ENCODE measurements at places on chromosomes 5 and 9.
A peak's percentile ranks its signal among the peaks of the same experiment; 100 is the strongest.

- DNase-seq = no peak
Measured at GRCh38 chr5:177373806-177374205, 10.4 kb upstream of the SLC34A1 start.

DNA sequence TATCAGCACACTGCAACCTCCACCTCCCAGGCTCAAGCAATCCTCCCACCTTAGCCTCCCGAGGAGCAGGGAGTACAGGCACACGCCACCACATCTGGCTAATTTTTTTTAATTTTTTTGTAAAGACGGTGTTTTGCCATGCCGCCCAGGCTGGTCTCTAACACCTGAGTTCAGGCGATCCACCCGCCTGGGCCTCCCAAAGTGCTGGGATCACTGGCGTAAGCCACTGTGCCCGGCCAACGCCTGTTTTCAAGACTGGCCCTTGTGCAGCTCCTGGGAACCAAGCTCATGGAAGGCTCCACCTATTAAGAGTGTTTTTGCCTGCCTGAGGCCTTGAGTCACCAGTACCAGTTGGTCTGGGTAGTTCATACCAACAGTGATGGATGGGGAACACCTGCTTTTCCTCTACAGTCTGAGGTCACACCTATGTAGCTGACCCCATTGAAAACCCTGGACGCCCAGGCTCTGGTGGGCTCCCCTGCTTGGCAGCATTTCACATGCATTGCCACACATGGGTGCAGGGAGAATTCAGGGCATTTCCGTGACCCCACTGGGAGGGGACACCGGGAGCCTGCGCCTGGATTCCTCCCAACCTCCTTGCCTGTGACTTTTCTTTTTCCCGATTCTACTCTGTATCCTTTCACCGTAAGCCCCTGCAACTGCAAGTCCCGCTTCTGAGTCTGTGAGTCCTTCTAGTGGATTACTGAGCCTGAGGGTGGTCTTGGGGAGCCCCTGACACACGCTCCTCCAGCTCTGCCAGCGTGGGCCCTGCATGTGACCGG, 63.5 kb downstream of the ZNF354C start:
- no peak for DNase-seq

- no peak for DNase-seq
Measured at GRCh38 chr9:6055666-6056065, 40.2 kb upstream of the RANBP6 start.

- DNase-seq = no peak
Measured at GRCh38 chr9:124802426-124802825, 25.5 kb downstream of the OLFML2A start.

DNA sequence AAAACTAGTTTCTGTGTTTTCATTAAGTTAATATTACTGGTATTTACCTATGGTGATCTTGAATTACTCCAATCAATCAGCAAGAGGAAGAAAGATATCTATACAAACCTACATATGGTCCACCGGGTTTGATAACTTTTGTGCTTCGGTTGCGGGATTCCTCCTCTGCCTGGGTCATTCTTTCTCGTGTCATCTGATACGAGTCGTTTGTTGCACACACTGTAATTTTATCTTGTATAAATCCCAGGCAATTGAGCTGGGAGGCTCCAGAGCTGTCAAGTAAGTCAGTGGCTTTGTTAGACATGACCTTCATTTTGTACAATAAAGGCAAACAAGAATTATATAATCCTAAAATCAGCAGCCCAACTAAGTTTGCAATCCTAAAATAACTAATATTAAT, 48.0 kb downstream of the ELL2 start:
- DNase-seq = no peak

- no peak for DNase-seq
Measured at GRCh38 chr5:145210020-145210419, 625.1 kb downstream of the PRELID2 start.

DNA sequence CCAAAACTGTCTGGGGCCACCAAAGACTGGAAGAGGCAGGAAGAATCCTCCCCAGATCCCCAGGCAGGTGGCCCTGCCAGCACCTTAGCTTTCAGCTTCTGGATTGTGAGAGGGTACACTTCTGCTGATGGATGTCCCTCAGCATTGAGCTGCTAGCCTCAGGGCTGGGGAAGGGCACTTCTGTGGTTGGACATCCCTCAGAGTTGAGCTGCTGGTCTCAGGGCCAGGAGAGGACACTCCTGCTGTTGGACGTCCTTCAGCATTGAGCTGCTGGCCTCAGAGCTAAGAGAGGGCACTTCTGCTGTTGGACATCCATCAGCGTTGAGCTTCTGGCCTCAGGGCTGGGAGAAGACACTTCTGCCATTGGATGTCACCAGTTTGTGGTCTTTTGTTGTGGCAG, 83.8 kb upstream of the FCN1 start:
- DNase-seq = no peak

DNA sequence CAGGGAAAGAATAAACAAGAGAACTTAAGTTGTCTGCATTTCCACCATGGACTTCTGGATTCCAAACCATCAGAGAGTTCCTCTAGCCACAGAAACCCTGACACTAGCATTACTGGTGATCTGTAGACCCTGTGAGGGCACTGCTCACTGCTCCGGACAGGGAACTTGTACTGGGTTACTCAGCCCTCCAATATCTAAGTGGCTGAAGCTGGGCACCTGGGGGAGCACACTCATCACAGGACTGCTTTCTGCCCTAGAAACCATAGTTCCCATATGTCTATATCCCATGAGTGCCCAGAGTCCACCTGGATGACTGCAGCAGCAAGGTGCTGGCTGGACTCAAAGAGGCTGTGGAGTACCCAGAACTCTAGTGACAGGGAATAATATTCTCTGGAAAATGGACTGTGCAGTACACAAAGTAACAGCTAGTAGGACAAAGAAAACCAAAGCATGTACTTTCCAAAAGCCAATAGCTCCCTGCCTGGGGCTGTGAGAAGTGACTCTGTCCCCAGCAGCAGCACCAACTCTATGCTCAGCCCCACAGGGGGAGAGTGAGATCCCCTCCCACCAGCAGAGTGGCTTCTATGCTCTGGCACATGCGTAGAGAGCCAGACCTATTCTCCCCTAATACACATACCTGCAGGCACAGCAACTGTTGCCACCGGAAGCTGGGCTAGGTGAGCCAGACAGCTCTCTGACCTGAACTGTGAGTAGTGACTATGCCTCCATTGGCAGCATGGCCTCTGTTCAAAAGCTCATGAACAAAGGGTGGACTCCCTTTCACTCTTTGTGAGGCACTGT, 472.9 kb upstream of the FTMT start:
- DNase-seq = peak; percentile 76

DNA sequence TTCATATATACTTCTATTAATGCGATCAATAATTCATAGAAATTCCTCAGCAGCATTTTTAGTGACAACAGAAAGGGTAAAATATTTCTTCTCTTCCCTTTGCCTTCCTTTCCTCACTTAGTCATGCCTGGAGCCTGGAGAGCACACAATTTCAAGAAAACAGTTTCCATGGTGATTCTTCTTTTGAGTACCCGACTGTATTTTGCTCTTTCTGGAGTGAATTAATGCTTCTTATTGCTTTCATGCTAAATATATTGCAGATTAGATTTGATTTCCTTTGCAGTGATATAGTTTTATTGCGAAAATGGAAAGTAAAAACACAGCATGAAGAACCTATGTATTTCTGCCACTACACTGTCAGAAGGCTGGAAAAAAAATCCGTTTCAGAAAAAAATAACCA, 153.5 kb downstream of the PPP2R2B start:
- DNase-seq = no peak

DNA sequence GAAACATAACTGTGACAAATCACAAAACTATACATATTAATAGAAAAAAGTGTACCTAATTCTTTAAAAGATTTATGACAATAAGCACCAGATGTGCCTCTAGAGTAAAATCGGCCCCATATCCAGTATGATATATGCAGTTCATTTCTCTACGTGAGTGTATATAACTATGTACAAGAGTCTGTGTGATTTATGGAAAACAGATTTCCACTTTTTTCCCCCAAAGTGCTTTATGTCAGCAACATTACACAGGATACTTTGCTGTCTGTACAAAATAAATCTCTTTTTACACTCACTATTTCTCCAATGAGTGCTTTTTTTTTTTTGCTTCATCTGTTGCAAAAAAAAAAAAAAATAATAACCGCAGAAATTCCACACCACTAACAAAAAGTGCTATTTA, 298.8 kb upstream of the RFX3 start:
- DNase-seq = no peak

DNA sequence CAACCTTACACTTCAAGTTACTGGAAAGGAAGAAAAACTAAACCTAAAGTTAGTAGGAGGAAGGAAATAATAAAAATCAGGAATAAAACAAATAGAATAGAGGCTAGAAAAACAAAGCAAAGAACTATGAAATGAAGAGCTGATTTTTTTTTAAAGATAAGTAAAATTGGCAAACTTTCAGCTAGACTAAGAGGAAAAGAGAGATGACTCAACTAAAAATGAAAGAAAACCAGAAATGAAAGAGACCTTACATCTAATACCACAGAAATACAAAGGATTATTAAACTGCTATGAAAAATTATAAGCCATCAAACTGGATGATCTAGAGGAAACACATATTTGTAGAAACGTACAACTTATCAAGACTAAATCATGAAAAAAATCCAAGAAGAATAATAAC, 60.0 kb downstream of the PRRC1 start:
- no peak for DNase-seq

GRCh38 chr5:123471385-123471784, 40.6 kb upstream of the CSNK1G3 start:
- DNase-seq = no peak

DNA sequence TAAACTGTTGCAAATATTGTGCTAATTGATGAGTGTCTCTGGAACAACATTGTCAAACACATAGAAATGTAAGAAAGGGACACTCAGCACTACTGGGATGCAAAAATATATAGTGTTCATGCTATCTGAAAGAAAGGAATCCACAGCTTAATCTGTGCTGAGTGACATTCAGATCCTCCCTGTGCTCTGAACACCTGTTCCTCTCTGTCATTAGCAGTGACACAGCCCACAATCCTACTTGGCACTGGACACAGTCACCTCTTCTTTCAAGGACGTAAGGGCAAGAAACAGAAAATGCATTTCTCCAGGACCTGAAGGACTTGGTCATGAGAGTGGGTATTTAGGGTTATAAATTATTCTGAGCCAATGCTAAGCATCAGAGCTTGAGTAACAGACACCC, 121.4 kb upstream of the SV2C start:
- no peak for DNase-seq

- DNase-seq = no peak
Measured at GRCh38 chr9:130234340-130235260, 31.0 kb upstream of the HMCN2 start.

GRCh38 chr5:169183576-169183975, 117.4 kb downstream of the SLIT3 start:
- no peak for DNase-seq

GRCh38 chr5:140214831-140215230, 39.8 kb downstream of the CYSTM1 start:
- no peak for DNase-seq

GRCh38 chr9:115117999-115118878, at the start of gene TNC:
TNC (minus strand) TSS chr9:115118157; CDS start chr9:115091018, 27,139 bp downstream.
- peak; percentile 91 for DNase-seq

GRCh38 chr5:134555890-134556311, 30.4 kb downstream of the JADE2 start:
- DNase-seq = peak; percentile 43

GRCh38 chr5:45105491-45105994, 296.8 kb downstream of the MRPS30 start:
- no peak for DNase-seq

DNA sequence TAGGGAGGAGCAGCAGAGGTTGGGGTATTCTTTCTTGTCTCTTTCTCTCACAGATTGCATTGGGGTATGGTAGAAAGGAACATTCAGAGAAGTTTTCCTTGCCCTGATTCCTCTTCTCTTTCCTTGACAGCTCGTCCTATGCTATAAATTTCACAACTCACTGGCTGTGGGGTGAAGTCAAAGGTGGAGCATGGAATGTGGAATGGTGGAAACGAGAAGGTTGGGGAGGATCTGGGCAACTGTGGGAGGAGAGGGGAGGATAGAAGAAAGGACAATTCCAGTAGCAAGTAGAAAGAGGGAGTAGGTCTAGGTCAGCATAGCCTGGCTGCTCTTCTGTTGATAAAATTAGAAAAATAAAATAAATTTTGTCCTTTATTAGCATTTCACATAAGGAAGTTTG, 39.0 kb upstream of the POC5 start:
- DNase-seq = no peak

DNA sequence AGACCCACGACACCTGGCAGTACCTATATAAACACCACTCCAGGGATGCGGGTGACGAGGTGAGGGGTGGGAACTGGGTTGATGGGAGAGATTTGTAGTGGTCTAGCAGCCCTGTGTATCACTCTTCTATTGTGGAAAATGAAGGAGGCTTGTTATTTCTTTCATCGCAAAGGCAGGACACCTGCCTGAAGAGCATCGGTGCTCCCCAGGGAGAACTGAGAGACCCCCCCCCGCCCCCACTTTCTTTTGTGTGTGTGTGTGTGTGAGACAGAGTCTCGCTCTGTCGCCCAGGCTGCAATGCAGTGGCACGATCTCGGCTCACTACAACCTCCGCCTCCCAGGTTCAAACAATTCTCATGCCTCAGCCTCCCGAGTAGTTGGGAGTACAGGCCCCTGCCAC, 8.3 kb upstream of the WDR5 start:
- DNase-seq = no peak

GRCh38 chr9:136644593-136645351, 17.9 kb upstream of the EGFL7 start:
- DNase-seq = peak; percentile 63

DNA sequence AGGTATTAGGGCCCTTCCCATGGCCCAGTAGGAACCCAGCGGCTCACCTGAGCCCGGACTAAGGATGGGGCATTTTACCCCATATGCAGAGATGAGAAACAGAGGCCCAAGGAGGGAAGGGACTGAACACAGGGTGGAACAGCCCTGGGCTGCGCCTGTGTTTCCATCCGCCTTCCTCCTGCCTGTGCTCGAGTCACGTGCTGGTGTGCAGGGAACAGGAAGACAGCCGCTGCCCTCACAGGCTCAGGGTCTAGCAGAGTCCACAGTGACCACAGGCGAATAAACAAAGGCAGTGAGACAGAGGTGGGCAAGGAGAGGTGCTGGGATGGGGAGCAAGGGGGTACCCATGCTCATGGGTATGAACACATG, 129.4 kb downstream of the C9orf50 start:
- DNase-seq = no peak

DNA sequence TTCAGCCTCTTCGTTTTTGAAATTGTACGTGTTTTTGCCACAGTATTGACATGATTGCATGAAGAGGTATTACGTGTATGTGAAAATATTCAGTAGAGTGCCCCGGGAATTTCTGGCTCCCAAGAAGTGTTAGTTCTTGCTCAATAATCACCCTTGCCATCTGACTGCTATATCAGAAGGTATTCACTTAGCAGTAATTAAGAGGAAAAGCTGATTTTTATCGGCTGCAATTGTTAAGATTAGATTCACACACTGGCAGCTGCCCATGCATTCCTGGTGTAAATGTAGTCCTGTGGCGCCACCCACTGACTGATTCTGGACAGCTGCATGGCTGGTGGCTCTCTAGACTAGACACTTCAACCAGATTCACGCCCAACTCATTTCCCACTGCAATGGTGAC, 440.1 kb upstream of the ADAMTS16 start:
- DNase-seq = peak; percentile 76

GRCh38 chr9:129762985-129763926, 10.4 kb upstream of the PTGES start:
- DNase-seq = no peak

Data from ELF-1 (cell line).